ENCODE measurements at places on chromosomes 5 and 9.

- DNase-seq, result no peak
These were observed 43.9 kb downstream of the CDK5RAP2 start for GRCh38 chr9:120536094-120536493.

DNA sequence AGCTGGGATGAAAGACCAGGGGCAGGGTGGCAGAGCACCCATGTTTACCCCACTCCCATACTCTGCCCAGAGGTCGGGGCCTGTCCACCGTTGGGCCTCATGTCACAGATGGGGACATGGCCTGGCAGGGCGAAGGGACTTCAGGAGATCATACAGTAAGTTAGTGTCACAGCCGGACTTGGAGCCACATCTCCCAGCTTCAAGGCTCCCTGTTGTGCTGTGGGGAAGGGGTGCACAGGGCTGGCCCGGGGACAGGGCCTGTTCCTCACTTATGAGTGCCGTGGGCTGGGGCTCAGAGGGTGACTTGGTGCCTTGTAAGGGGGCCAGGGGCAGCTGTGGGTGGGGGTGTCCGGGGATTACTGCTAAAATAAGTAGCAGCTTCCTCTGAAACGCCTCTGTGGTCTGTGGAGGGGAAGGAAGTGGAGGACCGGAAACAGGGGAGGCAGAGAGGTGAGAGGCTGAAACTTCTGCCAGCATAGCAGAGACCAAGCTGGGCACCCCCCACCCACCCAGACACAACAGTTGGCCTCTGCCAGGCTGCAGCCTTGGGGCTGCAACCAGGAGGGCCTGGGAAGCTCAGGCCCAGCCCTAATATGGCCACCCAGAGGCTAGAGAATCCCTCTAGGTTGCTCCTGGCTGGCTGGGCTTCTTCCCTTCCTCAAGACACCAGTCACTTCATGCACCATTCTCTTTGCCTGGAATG lies 41.1 kb upstream of the NEK6 start:
- no peak for DNase-seq

GRCh38 chr9:98356953-98357690 lies 101.7 kb upstream of the TBC1D2 start:
- DNase-seq, result no peak

- DNase-seq, result no peak
These were observed 2.5 kb downstream of the LRRC26 start for GRCh38 chr9:137167277-137167746.

DNA sequence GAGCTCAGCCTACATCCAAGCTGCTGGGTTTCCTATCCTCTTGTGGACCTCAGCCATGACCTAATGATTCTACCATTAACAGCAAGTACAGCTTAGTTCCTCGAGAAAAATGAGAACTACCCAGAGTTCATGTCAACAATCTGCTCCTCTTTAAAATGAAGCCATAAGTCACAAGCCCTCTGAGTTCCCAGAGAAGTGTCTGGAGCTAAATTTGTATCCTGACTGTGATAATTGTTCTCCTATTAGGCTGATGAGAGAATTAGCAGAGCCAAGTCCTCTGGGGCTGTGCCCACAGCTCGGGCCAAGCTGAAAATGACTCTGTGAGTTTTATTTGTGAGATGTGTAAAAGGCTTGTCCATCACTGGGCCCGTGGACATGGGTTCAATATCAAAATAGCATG lies 145.1 kb upstream of the SMIM23 start:
- DNase-seq, result no peak

DNA sequence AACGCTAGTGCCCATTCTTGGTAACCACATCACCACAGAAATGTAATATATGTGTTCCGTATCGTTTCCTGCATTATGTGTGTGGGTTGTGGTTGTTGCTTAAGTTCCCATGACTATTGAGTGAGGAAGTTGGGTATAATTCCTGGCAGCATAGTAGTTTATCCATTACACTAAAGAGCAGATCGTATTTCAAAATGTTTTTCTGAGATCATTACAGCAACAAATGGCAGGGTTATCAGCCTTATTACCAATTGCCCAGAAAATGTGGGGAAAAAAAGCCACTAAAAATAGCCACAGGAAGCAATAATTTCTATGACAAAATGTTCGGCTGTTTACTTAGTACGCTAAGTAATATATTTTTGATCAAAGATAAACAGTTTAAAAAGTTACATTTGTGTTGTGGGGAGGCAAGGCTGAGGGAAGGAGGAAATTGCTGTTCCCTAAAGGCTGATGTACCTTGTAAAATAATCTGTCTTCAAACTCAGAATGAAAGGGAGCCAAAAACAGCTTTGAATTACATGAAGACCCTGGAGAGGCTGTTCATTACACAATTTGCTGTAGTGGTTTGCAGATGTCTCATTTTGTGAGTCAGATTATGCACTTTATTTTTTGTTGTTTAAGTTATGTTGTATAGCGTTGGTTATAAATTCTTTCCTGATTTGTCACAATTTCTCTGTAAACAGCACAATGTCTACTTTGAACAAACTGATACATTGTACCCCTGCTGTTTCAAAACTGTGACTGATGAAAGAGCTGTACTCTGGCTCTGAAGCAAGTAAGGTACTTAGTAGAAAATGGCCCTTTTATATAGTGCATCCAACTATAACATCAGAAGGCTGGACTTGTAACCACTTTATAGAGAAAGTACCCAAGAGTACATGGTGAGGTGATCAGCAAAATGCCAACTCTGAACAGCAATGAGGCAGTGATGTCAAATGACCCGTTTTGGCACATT lies 1028.5 kb downstream of the NR2F1-AS1 start:
- no peak for DNase-seq

GRCh38 chr9:6133346-6134063 lies 82.1 kb upstream of the IL33 start:
- no peak for DNase-seq

DNA sequence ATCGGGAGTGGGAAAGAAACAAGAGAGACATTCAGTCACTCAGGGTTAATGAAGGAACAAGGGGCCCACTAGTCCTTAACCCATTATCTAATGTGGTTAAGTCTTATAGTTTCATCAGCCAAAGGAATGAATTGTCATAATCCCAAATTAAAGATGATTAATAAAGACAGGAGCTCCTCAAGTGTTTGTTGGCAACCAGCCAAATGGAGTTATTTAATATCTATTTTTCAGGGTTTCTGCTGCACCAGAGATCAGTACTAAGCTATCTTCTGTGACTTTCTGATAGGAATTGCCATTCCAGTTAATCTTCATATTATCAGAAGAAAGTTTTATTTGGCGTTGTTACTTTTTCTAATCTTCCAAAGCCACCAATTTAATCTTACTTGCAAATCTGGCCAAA lies 34.0 kb upstream of the FCHO2 start:
- DNase-seq, result no peak

DNA sequence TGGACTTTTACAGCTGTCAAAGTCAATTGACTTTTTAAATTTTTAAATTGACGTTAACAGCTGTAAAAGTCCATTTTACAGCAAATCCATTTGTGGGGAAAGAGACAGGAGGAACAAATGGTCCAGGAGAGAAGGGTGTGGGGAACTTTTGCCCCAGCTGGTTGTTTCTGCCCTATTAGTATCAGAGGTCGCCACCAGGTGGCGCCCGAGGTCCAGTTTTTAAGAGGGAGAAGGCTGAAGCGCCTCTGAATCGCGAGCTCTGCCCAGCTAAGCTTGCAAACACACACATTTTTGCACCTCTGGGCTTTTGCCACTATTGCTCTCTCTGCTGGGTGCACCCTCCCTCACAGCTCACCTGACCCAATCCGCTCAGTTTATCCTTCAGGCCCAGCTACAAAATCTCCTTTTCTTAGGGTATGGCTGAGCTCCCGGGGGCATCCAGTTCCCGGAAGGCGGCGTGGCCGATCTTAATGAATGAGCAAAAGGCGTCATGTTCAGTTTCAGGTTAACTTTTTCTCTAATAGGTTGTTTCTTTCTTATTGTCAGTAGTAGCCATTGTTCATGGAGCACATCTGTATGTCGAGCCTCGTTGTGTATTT lies 6.3 kb upstream of the TTLL11 start:
- peak; percentile 57 for DNase-seq

- DNase-seq, result no peak
These were observed 62.4 kb downstream of the SLC28A3 start for GRCh38 chr9:84278130-84278529.

DNA sequence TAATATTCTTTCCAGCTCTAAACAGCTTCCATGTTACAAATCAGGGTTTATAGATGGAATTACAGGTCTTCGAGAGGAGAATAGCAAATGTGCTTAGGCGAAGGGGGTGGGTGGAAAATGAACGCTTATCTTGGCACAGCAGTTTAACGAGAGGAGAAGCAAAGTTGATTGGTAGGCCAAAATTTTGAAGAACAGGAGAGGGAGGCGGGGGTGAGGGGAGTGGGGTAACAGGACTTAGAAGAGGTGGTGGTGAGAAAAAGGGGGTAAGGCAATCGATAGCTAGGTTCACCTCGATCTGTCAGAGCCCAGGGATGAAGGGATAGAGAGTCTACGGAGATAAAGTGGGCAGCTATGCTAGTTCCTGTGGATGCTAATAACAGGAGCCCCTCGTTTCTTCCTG lies 764 bp downstream of the ANKRA2 start:
- no peak for DNase-seq

DNA sequence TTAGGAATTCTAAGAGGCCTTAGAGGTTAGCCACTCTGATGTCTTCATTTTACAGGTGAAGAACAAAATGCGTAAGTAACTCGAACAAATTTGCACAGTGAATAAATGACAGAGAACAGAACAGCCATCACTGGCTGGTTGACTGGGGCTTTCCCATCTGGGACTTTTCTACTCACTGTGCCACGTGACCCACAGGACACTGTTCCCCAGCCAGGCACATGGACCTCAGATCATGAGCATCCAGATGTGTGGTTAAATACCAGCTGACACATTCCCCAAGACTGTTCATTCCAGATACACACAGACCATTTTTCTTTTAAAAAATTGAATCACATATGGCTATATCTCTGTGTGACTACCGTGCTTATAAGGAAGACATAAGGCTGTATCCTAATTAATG lies 25.8 kb upstream of the MED10 start:
- no peak for DNase-seq

DNA sequence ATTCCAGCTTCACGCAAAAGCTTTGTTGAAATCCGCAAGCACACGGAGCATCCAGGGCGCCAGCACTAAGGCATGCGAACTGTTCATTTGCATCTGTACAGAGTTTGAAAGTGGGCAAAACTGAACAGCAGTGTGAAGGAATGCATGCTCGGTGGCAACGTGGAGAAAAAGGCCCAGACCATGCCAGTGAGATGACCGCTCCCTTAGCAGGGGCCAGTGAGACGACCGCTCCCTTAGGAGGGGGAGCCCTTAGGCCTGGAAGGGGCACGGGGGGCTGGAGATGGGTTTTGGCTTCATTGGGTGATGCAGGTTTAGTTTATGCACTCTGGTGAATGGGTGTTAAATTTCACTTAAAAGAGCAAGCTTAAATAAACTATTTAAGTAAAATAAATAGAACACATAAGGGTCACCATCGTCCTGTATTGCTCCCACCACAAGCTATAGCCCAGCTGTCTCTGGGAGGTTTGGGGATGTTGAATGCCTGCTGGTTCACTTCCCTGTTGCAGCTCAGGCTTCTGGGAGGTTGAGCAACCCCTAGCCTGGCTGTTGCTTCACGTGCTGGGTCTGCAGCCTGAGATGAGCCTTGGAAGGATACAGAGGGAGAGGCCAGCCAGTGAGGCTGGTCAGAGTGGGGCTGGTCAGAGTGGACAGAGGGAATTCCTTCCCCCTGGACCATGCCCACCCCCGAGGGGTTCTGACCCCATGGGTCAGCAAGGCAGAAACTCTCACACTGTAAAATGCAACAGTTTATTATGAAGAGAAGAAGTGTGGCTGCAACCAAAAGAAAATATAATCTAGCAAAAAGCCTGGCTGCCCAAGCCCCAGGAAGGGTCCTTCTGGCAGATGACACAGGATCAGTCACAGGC lies 4.6 kb upstream of the FCN1 start:
- no peak for DNase-seq

DNA sequence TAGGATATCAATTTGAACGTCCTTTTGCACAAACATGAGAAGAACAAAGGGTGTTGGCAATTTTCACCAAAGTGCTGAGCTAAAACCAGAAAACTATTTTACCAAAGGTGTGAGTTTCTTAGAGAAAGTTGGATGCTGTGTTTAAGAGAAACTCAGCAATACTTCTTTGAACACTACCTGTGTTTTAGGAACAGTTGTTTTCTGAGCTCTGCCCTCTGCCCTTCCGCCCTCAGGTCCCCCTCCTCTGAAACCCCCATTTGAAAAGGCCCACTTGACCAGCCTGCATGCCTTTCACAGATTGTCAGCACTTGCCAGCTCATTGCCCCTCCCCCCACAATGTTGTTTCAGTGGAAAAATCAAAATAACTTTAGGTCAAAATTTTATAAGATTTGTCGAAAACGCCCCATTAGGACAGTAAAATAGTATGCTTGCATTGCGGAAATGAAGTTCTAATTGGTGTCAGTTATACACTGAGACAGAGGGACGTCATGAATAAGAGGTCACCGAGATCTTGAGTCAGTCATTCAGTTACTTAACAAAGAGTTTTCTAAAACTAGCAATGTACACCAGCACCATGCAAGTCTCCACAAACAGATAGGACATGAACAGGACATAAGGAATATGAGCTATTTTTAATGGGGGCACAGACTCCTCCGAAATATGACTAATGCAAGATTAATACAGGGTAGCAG lies 61.9 kb upstream of the IL7R start:
- no peak for DNase-seq

GRCh38 chr5:82754759-82755158 lies 322.4 kb downstream of the TMEM167A start:
- no peak for DNase-seq

GRCh38 chr5:3598769-3599211 lies 3.2 kb downstream of the IRX1 start:
- DNase-seq, result no peak

DNA sequence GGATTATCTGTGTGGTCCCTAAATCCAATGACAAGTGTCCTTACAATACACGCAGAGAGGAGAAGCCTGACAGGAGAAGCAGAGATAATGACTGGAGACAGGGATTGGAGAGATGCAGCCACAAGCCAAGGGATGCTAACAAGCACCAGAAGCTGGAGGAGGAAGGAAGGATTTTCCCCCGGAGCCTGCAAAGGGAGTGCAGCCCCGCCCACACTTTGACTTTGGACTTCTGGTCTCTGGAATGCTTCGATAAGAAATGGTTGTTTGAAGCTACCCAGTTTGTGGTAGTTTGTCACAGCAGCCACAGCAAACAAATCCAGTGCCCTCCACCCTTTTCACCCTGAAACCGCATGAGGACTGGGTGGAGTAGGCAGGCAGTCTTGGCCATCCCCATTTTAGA lies 77.2 kb upstream of the BOD1 start:
- DNase-seq, result no peak

DNA sequence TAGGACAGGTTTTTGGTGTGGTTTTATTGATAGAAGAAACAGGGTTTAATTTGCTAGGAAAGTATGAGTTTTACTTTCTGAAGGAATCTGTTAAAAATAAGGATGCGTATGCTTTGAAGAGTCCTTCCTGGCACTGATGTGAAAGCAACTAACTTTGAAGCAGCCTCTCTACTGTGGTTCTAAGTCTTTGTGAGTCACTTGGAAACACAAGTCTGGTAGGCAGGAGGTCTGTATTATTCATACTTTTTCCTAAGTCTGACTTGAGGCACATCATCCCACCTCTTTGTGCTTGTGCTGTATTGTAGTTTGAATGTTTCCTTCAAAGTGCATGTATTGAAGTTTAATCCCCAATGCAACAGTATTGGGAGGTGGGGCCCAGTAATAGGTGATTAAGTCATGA lies 129.0 kb downstream of the TAF11L14 start:
- no peak for DNase-seq
